ENCODE measurements at places on chromosomes 5 and 9.

DNA sequence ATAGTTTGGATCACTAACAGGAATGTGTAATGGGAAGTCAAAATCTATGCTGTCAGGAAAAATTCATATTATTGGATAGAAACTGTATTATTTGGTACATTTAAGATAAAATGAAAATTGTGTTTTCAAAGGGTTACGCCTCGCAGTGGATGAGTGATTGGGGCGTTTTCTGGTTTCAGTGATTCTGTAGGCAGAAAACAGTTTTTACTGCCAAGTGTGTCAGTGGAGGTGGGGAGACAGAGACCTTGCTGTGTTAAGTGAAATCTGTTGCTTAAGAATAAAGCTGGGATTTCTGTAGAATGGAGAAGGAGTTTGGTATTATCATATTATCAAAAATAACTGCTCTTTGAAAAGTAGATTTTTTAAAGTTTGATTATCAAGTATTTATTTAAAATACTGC, 69.7 kb downstream of the GHR start:
- no peak for DNase-seq

GRCh38 chr9:87655731-87656130, 70.2 kb upstream of the CTSL start:
- DNase-seq: no peak

DNA sequence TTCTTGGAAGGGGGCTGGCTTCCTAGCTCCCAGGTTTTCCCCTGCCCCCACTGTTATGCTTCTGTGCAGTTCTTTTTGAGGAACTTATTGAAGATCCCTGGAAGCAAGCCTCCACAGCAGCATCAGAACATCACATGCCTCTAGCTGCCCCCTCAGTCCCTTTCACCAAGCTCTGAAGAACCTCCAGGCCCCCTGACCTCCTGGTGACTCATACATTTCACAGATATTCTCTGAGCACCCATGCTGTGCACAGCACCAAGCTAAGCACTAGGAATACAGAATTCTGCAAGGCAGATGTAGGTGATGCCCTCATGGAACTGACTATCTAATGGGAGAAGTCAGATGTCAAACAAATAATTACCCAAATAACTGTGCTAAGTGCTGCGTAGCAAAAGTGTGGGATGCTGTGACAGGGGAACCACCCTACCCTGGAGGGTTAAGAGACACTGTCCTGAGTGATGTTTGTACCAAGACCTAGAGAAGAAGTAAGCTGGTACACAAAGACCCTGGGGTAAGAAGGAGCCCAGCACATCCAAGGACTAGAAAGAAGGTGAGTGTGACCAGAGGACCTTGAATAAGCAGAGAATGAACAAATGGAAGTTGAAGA, 213.7 kb upstream of the NR4A3 start:
- no peak for DNase-seq

GRCh38 chr5:78317515-78317914, 23.0 kb upstream of the AP3B1 start:
- DNase-seq: no peak

DNA sequence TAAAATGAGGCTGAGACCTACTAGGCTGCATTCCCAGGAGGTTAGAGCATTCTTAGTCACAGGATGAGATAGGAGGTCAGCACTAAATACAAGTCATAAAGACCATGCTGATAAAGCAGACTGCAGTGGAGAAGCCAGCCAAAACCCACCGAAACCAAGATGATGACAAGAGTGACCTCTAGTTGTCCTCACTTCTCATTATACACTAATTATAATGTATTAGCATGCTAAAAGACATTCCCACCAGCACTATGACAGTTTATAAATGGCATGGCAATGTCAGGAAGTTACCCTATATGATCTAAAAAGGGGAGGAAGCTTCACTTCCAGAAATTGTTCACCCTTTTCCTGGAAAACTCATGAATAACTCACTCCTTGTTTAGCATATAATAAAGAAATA, 88.6 kb downstream of the PLPPR1 start:
- DNase-seq: no peak

DNA sequence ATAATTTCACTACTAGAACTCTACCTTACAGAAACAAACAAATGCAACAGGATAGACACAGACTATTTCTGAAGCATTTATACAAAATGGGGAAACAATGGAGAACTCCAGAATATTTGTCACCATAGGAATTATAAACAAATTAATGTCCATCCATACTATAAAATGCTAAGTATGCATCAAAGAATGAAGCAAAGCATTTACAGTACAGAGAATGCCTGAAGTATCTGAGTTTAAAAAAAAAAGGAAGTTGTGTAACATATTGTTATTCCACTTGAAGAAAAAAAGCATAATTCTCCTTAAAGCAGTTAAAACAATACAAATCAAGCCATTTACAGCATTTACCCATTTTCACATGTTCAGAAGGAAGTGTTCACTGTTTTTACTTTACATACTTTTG, 53.0 kb downstream of the DROSHA start:
- no peak for DNase-seq

DNA sequence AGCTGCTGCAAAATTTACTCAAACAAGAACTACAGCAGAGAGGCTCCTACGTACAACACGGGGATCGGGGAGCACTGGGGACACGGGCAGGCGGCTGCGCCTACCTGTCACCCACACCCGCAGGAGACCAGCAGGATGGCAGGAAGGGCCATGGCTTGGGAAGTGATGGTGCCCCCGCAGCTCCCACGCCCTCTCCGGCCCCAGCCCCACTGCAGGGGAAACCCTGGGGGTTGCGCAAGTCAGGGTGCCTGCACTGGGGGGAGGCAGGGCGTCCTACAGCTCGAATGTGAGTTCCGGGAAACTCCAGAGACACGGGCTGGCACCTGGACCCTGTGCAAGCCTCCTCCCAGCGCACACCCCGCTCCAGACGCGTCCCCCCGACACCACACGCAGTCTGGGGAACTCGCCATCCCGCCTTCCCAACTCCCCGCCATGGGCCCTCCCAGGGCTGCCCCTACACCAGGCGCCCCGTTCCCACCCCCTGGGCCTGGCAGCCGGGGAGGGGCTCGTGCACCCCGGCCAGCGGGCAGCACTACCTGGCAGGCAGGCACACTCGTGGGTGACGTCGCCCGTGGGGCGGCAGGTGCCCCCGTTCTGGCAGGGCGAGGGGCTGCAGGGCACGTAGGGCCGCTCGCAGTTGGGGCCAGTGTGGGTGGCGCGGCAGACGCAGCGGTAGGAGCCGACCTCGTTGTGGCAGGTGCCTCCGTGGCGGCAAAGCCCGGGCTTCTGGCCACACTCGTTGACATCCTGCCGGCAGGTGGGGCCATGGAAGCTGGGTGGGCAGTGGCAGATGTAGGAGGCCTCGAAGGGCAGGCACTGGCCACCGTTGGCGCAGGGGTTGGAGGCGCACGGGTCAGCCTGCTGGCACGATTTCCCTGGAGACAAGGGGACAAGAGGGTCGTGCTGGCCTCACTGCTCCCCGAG, 23.3 kb downstream of the NOTCH1 start:
- DNase-seq: no peak

DNA sequence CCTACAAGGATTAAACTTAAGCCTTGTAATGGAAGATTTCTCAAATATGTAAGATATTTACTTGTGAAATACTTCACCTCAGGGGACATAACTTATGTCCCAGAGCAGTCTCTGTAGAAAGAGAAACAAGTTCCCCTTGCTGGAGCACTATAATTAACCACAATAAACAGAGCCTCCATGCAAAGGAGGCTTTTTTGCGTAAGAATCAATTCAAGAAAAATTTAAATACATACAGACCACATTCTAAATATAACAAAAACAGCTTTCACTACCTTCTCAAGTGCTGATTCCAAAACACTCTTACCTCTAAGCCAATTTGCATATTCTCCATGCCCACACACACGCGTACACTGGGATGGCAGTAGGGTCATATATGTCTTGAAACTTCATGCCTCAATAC, 30.7 kb upstream of the CCNB1 start:
- DNase-seq: no peak

GRCh38 chr9:135888766-135889394, 18.5 kb downstream of the CAMSAP1 start:
- no peak for DNase-seq

GRCh38 chr9:1839909-1840308, 175.2 kb upstream of the SMARCA2 start:
- no peak for DNase-seq

- DNase-seq: no peak
Observed at GRCh38 chr5:100901821-100902341, 1.2 kb downstream of the ST8SIA4 start.

DNA sequence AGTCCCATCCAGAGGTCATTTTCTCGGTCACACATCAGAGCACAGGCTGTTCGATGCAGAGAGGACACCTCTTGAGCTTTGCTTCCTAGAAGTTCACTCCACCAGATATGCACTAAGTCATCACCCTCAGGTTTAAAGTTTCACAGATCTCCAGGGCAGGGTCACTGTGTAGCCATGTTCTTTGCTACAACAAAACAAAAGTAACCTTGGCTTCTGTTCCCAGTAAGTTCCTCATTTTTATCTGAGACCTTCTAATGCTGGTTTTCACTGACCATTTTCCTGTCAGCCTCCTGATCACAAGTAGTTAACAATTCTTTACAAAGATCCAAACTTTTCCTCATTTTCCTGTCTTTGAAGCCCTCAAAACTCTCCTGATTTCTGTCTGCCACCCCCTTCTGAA, 97.5 kb upstream of the CTSV start:
- no peak for DNase-seq

DNA sequence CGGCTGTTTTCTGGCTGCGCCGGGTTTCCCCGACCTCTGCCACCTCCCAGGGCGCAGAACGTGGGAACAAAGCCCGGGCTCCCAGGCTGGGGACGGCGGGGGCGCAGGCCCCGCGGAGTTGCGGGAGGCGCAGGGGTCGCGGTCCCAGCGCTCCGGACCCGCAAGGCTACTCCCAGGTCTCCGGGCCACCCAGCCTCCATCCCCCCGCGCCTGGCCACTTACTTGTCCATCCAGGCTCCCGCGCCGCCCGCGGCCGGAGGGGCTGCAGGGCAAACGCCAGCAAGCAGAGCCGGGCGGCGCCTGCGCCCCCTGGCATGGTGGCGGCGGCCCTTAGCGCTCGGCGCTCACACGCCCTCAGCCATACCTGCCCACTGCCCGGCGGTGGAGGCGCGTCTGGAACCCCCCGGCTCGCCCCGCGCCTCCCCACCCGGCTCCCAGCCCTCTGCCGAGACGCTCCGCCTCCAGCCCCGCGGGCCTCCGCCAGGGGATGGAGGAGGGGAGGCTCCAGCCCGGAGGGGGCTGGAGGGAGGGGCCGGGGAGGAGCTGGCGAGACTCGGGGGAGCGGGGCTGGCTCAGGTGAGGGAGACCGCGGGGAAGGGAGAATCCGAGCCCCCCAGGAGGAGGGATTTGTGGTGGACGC, at the start of gene ADAM19:
Gene ADAM19 (minus strand): TSS at position 395 of the 640 bp plus-strand sequence. CDS start 79 bp downstream, at position 316.
- DNase-seq: peak; percentile 65

- no peak for DNase-seq
Observed at GRCh38 chr5:139638736-139639618, 9.2 kb upstream of the CXXC5 start.

GRCh38 chr9:76703270-76703669, 61.0 kb upstream of the PCA3 start:
- DNase-seq: no peak

- no peak for DNase-seq
Observed at GRCh38 chr5:54470128-54470527, 14.6 kb downstream of the HSPB3 start.

DNA sequence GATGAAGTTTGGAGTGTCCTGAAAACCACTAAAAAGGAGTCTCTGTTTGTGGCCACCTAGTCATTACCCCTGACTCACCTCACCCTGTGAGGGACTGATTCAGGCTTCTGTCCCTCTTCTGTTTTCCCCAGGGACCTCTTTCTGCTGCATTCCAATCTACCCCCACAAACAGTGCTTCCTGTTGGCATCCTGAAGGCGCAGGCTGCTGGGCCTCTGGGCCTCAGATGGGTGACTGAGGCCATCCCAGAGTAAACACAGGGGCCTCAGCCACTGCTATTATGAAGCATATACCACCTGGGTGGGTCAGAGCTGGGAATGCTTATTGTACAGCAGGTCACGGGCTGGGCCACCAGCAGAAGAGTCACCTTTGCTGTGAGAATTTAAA, 20.0 kb downstream of the MORN5 start:
- no peak for DNase-seq

DNA sequence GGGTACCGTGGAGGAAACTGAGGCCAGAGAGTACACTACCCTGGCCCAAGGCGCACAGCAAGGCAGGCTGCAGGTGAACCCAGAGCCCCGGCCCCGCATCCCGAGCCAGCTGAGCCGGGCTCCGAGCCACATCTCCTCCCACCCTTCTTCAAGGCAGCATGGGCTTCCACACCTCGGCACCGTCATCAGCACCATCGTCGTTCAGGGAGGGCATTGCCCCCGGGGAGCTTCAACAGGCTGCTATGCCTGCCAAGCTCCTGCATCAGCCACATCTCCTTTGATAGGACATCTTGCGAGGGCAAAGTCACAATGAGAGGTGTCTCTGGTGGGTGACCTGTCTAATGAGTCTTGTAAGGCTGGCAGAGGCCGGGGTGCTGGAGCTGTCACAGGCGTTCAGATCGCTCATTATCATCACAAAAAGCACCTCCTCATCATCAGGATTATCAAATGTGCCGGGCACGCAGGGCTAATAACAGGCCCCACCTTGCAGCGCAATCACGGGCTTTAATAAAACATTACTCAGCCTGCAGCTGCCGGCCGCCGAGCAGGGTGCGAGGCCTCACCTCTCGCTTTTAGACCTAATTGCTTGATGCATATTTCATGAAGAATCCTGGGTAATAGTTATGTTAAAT, 20.0 kb upstream of the SLC25A51 start:
- no peak for DNase-seq

- no peak for DNase-seq
Observed at GRCh38 chr9:71781391-71781790, 13.1 kb upstream of the CEMIP2 start.

DNA sequence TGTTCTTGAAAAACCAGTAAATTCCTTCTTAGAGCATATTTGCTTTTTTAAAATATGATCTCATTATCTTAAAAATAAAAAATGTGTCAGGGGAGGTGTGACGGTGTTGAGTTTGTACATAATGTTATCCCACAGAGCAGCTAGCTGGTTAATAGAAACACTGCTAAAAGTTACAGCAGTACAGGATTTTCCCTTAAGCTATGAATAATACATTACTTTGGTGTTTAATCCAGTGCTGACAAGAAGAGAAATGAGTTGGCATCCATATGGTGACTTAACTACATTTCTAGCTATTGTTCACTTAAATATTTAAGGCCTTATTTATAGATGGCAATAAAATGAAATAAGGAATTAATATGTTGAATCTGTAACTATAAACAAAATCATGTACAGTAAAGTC, 883.1 kb downstream of the CDH18 start:
- DNase-seq: no peak

DNA sequence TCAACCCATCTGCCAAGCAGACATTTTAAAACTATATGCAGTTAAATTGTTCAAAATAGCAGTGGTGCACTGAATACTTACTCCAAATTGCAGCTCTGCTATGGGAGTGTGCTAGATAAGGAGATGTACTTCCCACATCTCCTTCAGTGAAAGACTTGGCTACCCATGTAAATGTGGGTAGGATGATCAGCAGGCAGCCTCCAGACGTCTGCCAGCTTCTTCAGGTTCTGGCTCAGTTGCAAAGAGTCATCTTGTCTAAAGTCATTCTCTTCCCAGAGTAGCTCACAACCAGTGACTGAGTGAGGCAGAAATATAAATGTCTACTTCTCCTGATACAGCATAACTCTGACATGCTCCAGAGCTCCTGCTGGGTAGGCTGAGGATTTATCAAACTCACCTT, 1050.0 kb upstream of the CDH10 start:
- no peak for DNase-seq

GRCh38 chr9:135480071-135480939, 723 bp downstream of the PPP1R26 start:
- no peak for DNase-seq

GRCh38 chr5:79809743-79810142, 120.1 kb downstream of the CMYA5 start:
- DNase-seq: no peak
